Activated CD4-positive, alpha-beta T cell treated with anti-CD3 and anti-CD28 coated beads for 1 hour (primary cell): ENCODE measurements at places on chromosomes 11 and 22.

GRCh38 chr11:123681030-123681429, 26.6 kb upstream of the SCN3B start:
- no peak for DNase-seq

DNA sequence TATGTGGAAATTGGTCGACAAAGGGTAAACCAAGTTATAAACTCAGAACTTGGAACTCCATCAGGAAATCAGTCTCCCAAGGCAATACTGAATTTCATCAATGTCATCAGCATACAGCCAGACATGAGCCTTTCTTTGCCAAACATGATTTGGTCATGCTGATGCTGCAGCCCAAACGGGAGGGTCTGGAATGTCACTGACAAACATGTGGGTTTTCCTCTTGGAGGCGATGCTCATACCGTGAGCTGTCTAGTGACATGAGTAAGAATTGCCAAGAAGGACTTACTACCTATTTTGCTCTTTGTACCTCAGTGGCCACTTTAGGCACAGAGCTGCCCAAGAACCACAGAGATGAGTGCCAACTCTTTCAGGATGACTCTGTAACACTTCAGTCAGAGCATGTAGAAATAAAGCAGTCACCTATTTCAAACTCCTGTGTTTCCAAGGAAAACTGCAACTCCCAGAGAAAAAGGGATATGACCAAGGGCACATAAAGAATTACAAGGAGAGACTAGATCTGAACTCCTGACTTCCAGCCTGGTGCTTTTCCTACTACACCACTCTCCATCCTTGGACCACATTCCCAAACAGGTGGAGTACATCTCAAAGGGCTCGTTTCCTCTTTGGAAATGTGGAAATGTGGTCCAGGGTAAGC, 24.3 kb upstream of the MRGPRX2 start:
- DNase-seq, result no peak

- DNase-seq, result peak; percentile 100
Observed at GRCh38 chr11:57667736-57668433, at the start of gene ZDHHC5. Gene ZDHHC5, plus strand, starts transcription at chr11:57668114. Its CDS starts 4,977 bp downstream, at chr11:57673091.

- DNase-seq, result no peak
Observed at GRCh38 chr11:14584595-14584994, 59.0 kb upstream of the PDE3B start.

- no peak for DNase-seq
Observed at GRCh38 chr11:119895981-119896380, 167.0 kb upstream of the NECTIN1 start.

- DNase-seq, result no peak
Observed at GRCh38 chr11:12448131-12448939, 71.0 kb downstream of the PARVA start.

- no peak for DNase-seq
Observed at GRCh38 chr22:44786610-44787009, 34.2 kb downstream of the ARHGAP8 start.

GRCh38 chr22:46068593-46069491, 81.5 kb upstream of the PPARA start:
- DNase-seq, result no peak

DNA sequence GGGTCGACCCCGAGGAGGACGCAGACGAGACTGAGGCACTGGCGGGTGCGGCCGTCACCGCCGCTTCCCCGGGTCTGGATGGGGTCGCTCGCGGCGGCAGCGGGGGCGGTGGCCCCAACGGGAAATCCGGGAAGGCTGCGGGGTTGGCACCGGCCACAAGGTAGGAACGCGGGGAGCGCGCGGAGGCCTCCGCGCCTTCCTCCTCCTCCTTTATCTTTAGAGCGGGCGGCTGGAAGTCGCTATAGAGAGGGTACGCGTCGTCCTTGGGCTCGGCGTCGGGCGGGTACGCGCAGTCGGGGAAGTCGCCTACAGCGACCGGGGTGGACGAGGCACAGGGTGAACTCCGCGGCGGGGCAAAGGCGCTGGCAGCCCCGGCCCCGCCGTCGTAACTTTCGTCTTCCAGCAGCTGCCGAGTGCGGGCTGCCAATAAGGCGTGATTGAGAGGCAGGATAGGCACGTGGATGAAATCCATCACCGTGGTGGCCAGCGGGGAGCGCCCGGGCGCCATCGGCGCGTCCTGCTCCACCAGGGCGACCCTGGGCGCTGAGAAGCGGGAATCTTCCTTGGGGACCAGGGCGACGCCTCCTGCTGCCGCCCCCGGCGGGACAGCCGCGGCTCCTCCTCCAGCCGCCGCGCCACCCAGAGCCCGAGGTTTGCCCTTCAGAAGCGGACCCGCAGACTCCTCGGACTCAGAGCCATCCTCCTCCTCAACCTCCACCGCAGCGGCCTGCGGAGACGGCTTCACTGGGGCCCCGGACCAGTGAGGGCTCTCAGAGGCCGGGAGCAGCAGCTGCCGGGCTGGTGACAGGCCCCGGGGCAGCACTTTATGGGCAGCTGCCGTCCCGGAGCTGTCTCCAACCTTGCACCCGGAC, 1.7 kb downstream of the PGR start:
- DNase-seq, result no peak

- DNase-seq, result no peak
Observed at GRCh38 chr22:43782448-43782847, 29.7 kb downstream of the EFCAB6 start.

- DNase-seq, result no peak
Observed at GRCh38 chr11:44601471-44602370, 36.3 kb downstream of the CD82 start.

DNA sequence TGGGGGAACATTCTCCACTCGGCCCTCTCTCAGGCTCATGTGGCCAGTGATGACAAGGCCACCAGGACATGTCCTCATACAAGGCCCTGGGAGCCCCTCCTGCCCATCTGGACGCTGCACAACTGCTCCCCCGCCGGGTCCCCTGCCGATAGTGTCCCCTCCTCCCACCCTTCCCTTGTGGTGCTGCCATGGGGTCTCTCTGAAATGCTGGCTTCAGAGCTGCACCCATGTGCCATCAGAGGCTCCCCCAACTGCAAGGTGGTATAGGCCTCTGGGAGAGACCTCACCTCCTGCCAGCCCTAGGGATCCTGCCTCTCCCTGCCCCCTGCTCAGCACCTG, 113.0 kb downstream of the KCNQ1OT1 start:
- DNase-seq, result no peak

DNA sequence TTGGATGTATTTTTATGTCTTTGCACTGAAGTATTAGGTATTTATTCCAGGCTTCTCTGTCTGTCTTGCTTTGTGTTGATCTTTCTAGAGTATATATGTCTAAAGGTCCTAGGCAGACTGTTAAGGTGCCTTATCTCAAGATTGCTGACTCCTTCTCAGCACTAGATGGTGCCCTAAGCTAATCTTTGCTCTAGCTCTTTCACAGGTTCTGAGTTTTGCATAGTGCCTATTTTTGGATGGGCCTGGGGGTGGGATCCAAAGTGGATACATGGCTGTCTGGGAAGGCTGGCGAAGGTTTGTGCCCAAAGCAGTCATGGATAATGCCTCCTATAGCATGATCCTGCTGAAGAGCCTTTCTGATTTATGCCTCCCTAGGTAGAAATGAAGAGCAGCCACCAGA, 154.9 kb downstream of the TRPC6 start:
- DNase-seq, result no peak

GRCh38 chr11:127552446-127552845, 551.9 kb upstream of the KIRREL3 start:
- DNase-seq, result no peak

DNA sequence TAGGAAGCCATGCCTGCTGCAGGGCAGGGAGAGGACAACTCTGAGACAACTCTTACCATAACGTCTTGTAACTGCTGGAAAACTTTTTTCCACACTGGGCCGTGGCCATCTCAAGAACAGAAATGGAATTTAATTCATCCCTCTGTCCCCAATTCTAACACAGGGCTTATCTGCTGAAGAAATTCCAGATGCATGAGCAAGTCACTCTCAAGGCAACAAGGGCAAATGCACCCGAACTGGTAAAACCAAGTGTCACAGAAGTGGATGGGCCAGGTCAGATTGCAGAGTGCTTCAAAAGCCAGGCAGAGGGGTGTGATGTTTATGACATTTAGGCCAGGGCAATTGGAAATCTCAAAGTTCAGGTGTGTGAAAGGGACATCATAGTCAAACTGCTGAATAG, 7.4 kb downstream of the SMPD1 start:
- DNase-seq, result no peak

DNA sequence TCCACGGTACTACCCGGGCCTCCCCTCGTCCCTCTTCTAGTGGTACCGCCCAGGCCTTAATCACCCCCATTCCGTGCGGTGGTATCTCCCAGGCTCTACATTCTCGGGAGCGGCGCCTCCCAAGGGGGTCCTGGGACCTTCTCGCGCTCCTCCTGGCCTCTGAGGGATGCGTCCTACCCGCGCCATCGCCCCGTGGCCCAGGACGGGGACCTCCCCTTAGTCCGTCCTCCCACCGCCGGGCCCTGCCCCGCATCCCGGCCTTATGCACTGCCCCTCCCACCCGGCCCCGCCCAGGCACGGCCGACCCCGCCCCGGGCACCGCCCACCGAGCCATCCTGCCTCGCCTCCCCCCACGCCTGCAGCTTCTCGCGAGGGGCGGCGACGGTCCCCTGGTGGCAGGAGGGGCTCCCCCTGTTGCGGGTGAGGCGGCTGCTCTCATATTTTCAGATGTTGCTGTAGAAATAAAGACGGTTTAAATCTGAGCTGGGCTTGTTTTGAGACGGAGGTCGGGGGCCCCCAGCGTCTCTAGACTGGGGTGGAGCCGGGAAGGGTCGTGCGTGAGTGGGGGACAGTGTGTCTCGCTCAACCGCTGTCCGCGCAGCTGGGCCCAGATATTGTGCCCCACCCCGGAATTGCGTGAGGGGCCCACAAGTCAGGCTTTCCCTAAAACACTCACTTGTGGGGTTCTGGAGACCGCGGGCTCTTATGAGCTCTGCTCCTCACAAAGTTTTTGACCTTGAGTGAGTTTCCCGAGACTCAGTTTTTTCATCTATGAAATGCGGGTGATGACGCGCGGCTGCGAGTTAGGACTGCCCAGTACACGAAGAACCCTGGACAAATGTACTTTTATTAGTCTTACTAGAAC, 828 bp upstream of the RAB1B start:
- DNase-seq, result peak; percentile 73

GRCh38 chr22:28837640-28838039, 37.3 kb upstream of the XBP1 start:
- no peak for DNase-seq

GRCh38 chr22:48734359-48734758, 1093.3 kb downstream of the BRD1 start:
- no peak for DNase-seq

- no peak for DNase-seq
Observed at GRCh38 chr11:19105011-19105410, 12.0 kb upstream of the ZDHHC13 start.

GRCh38 chr22:27768027-27768653, 33.4 kb downstream of the MN1 start:
- no peak for DNase-seq

DNA sequence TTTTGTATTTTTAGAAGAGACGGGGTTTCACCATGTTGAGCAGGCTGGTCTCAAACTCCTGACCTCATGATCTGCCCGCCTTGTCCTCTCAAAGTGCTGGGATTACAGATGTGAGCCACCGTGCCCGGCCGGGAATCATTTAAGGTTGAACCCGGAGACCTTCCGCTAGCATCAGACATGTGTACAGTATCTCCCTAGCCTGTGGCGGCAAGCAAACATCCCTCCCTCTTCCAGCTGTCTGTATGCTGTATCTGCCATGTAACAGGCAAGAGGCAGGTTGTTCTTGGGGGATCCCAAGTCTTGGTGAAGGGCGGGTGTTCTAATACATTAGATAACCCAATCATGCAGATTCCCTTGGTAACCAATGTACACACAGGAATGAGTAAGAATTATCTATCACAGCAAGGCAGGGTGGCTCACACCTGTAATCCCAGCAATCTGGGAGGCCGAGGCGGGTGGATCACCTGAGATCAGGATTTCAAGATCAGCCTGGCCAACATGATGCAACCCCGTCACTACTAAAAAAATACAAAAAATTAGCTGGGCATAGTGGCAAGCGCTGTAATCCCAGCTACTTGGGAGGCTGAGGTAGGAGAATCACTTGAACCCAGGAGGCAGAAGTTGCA, 58.1 kb upstream of the RBFOX2 start:
- no peak for DNase-seq

- no peak for DNase-seq
Observed at GRCh38 chr11:2582351-2582945, 117.3 kb downstream of the KCNQ1OT1 start.

DNA sequence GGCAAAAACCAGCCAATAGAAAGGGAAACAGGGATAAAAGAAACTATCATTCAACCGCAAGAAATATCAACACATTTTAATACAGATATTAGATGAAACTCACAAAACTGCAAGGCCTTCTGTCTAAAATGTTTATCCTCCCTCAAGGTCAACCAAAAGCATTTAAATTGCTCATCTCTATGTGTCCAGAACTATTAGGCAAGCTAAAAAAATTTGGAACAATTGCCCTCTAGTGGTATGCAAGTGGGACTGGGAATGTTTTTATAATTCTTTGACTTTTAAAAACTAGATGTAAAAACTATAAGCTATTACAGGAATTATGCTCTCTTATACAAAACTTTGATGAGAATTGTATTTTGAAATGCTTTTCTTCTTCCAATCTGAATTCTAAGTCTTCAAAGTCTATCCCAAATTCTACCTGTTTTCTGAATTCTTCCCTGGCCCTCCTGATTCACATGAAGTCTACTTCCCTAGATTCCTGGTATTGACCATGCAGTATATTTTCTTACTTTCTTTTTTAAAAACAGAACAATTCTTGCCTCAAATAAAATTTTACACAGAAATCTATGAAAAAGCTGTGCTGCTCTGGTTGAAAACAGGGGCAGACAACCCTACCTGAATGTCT, 4.9 kb downstream of the CWC15 start:
- no peak for DNase-seq

GRCh38 chr11:122360875-122361274, 244.9 kb upstream of the BLID start:
- no peak for DNase-seq

- DNase-seq, result no peak
Observed at GRCh38 chr11:69707176-69707575, 3.4 kb upstream of the FGF19 start.

- DNase-seq, result no peak
Observed at GRCh38 chr11:122808478-122808869, 29.8 kb upstream of the CRTAM start.

- no peak for DNase-seq
Observed at GRCh38 chr11:849951-850774, 7.5 kb downstream of the TSPAN4 start.

GRCh38 chr11:129728581-129728980, 87.1 kb upstream of the TMEM45B start:
- DNase-seq, result no peak

DNA sequence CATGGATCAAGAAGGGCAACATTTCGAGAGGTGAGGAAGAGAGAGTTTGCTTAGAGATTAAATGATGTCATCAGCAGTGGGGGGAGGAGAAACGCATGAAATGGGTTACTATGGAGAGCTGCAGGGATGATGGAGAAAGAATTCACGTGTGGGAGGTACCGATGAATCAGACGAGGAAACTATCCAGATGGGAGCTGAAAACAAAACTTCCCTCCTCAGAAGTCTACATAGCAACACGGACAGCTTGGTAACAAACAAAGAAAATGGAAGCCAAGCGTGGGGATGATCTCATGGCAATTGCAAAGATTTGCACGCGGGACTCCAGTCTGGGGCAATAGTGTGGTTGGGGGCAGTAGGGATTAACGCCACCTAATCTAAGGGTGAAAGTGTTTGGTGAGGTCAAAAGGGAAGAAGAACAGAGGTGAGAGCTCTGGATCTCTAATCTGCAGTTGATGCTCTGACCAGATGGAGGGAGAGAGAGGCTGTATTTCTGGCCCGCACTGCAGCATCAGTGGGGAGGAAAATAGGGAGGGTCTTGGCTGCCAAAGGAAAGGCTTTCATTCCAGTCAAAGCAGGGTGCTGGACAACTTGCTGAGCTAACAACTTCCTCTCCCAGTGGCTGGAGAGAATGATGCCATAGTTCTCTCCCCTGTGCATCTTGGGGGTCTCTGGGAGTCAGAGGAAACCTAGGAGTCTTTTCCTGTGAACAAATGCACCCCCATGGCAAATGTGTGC, 43.4 kb upstream of the CSNK2A3 start:
- no peak for DNase-seq
